ENCODE measurements at places on chromosomes 16 and 17. TPM values are rescaled to one million over a fixed set of nuclear protein-coding genes. Genes with fewer than 3 reads are reported as not detected.

The CENPX gene
- 41.8 TPM for total RNA-seq

The EVPL gene
- total RNA-seq: not detected

The ZNF385C gene
- total RNA-seq: not detected

The ABCC11 gene
- total RNA-seq: 0.09 TPM

The SMIM22 gene
- total RNA-seq: not detected

The RAMP2 gene
- total RNA-seq: 0.27 TPM

The PIRT gene
- total RNA-seq: not detected

The AGRP gene
- total RNA-seq: not detected

The SLC6A2 gene
- not detected for total RNA-seq

The ABCA8 gene
- 231 TPM for total RNA-seq

The FOXF1 gene
- total RNA-seq: 1.6 TPM

The DPEP3 gene
- total RNA-seq: not detected

The BCAR1 gene
- total RNA-seq: 26.9 TPM

The HOXB9 gene
- not detected for total RNA-seq

The NXPH3 gene
- total RNA-seq: 1.4 TPM

The POLG2 gene
- 8.2 TPM for total RNA-seq
